ENCODE measurements at places on chromosomes 13 and 19. TPM values are rescaled to one million over a fixed set of nuclear protein-coding genes. Genes with fewer than 3 reads are reported as not detected.

ZNF497 gene
- total RNA-seq, result 0.40 TPM

MAP4K1 gene
- 1.5 TPM for total RNA-seq

CCDC194 gene
- total RNA-seq, result 0.40 TPM

TNFSF9 gene
- total RNA-seq, result not detected

C1QTNF9 gene
- 0.83 TPM for total RNA-seq

IFNL4 gene
- total RNA-seq, result not detected

GRWD1 gene
- 17.5 TPM for total RNA-seq

DNA sequence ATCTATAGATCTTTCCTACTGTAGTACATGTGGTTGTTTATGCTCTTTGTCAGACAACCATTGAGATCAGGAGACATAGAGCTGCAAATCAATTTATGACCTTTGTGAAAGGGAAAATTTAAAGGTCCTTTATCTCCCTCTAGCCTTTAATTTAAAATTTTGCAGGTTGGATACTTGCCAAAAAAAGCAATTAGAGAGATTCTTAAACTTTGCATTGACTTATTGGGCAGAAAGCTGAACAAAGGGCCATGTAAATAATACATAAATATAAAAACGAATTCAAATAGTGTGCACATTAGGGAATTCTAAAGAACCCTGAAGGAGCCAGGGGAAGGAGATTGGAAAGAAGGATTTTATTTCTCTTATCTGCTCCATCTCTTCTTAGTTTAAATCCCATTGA lies 22.0 kb upstream of the RB1 start:
- no peak for DNase-seq

GRCh38 chr19:1882089-1882785 lies 3.1 kb downstream of the ABHD17A start:
- no peak for DNase-seq

DNA sequence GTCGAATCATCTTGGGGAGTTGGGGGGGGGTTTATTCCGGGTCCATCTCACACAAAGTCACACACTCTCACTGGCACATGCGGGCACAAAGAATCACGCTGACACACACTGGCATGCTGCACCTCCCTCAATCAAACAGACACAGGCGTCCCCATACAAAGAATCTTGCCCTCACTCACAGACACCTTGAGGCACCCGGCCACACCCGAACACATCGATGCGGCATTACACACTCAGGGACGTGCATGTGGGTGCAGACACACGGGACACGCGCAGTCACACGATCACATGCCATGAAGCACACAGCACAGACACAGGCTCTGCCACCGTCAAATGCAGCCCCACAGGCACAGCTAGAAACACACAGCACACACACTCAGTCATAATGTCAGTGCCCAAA lies 7.8 kb downstream of the NFIX start:
- no peak for DNase-seq

DNA sequence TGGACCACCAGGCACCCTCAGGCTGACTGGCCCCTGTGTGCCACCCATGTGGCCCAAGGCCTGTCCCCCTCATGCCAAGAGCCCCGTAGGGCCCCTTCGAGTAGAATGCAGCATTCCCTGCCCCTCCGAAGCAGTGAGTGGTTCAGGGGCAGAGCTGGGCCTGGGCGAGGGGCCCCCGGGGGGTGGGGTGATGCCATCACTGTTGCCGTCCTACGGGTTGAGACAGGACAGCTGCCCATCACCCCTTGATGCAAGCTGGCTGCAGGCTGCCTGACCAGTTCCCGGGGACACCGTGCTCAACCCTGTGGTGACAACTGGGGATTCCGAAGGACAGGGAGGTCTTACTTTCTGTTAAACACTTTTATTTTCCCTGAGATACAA lies 4.7 kb downstream of the SBNO2 start:
- DNase-seq, result no peak

GRCh38 chr13:43905435-43906031 lies 25.8 kb downstream of the LACC1 start:
- DNase-seq, result no peak

DNA sequence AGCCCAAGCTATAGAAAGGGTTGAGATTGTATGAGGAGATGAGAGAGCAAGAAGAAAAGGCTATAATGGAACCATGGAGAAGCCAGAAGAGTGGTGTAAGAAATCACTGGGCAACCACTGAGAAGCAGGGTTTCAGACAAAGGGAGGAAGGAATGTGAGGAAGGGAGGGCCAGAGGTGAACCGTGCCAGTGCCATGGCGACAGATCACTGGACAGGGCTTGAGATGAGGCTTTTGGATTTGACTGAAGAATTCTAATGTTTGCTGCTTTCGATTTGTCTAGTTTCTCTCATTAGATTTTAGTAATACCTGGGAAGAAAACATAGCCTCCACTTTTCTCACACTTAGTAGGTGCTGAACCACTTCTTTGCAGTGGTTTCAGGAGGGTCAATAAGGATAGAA lies 6.3 kb upstream of the GPR183 start:
- DNase-seq, result no peak

DNA sequence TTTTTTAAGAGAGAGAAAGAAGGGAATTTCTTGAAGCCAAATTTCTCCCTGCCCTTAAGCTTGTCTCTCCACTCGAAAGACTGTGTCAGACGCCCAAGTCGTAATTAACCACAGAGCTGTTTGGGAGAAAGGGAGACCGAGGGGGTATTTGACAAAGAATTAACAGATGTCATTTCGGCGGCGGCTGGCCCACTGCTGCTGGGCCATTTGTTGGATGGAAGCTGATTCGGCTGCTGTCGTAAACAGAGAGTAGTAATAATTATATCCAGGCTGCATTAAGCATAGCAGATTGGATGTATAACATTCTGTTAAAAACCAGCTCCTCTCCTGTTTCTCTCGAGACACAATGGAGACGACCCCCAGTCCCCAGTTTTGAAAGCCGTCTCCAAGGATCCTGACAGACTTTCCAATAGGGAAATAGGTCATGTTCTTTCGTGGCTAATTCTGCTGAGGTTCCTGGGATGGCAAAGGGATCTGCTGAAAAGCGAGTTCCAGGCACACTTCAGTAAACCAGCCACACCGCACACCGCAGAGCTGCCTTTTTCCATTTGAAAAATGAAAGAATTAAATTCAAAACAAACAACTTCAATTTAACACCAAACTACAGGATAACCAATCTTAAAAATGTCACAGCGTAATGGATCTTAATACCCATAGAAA lies 71.5 kb downstream of the KCTD15 start:
- no peak for DNase-seq

- DNase-seq, result no peak
Observed at GRCh38 chr19:4061683-4062418, 4.8 kb downstream of the ZBTB7A start.

GRCh38 chr13:73355134-73355533 lies 296.3 kb downstream of the KLF5 start:
- DNase-seq, result no peak

DNA sequence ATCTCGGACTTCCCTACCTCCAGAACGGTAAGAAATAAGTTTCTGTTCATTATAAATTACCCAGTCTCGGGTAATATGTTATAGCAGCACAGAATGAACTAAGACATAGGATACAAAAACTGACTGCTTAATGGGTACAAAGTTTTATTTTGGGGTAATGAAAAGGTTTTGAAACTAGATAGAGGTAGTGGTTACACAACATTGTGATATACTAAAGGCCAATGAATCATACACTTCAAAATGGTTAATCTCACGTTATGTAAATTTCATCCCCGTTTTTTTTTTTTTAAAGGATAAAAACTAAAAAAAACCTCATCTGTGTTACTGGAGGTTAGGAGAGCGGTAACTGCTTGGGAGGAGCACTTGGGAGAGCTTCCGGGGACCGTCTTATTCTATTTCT lies 23.5 kb downstream of the AKT2 start:
- DNase-seq, result no peak

DNA sequence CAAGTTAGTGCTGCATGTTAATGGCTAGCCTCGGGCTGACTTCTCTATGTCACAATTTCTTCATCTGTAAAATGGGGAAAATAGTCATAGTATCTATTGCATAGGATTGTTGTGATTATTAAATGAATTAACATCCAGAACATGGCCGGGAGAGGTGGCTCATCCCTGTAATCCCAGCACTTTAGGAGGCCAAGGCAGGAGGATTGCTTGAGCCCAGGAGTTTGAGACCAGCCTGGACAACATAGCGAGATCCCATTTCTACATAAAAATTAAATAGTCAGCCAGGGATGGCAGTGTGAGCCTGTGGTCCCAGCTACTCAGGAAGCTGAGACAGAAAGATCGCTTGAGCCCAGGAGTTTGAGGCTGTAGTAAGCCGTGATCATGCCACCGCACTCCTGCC lies 21.8 kb upstream of the FBL start:
- DNase-seq, result peak; percentile 19

- no peak for DNase-seq
Observed at GRCh38 chr19:18433735-18434398, 4.1 kb downstream of the ISYNA1 start.

DNA sequence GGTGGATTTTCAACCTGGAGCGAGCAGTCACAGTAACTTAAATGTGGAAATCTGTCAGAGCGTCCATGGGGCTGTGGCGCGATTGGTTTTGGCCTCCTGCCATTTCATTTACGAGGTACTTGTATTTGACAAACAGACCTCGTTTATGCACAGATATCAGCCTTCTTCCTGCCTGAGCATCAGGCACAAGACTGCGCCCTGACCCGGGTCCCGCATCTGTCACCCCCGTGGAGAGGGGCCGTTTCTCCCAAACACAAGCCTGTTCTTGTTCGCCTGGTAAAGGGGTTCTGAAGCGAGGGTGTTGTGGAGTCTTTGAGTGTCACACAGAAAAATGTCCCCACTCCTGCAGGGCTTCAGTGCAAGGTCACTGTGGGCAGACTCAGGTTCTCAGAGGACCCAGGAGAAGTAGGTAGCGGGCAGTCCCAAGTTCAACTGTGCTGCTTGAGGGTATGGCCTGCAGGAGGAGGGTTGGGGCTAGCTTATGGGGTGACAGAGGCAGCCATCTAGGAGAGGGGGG lies 202.3 kb downstream of the URI1 start:
- no peak for DNase-seq
